Activated CD8-positive, alpha-beta memory T cell treated with anti-CD3 and anti-CD28 coated beads, Interleukin-2, amount 10 ng/mL, durations not matched to agents 7 days and 5 days (primary cell): ENCODE measurements at places on chromosomes 6 and 20.

- DNase-seq: no peak
These were observed 34.9 kb downstream of the UBD start for GRCh38 chr6:29524444-29525310.

DNA sequence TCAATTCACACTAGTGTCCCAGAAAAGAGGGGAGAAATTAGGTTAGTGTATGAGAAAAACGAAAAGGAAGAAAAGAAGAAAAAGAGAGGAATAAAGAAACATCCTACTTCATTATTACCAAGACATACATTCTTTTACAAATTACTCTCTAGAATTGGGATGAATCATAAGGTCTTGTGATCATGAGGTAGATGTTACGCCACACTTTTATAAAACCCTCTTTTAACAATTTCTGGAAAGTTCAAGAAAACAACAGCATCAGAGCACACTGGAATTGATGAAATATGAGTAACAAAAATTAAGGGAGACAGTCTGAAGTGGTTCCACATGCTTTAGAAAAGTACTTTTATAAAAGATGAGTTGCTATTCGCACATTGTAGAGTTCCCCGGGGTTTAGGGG is 32.6 kb upstream of the NRSN1 start:
- DNase-seq: no peak

- DNase-seq: peak; percentile 63
These were observed 257.3 kb downstream of the ATXN1 start for GRCh38 chr6:16503970-16504415.

GRCh38 chr20:7323957-7324356 is 556.5 kb downstream of the BMP2 start:
- no peak for DNase-seq

DNA sequence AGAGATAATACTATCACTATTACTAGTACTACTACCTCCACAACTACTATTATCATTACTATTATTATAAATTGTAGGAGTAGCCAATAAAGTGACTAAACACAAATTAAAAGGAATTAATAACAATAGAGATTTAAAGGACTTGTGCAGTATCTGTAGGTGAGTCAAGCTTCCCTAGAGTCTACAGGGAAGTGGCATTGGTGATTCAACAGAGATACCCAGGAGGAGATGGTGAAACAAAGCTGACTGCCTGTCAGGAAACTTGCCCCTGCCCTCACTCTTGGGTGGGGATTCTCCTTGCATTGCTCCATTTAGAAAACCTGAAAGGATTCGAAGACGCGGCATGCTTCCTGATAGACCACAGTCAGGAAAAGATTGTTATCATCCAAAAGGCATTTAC is 23.3 kb upstream of the BCLAF1 start:
- DNase-seq: no peak

GRCh38 chr6:145548933-145549648 is 186.2 kb downstream of the EPM2A start:
- no peak for DNase-seq

GRCh38 chr6:38776515-38776914 is 61.4 kb downstream of the DNAH8 start:
- DNase-seq: no peak

- no peak for DNase-seq
These were observed 16.1 kb upstream of the PPP1R14C start for GRCh38 chr6:150126641-150127291.

DNA sequence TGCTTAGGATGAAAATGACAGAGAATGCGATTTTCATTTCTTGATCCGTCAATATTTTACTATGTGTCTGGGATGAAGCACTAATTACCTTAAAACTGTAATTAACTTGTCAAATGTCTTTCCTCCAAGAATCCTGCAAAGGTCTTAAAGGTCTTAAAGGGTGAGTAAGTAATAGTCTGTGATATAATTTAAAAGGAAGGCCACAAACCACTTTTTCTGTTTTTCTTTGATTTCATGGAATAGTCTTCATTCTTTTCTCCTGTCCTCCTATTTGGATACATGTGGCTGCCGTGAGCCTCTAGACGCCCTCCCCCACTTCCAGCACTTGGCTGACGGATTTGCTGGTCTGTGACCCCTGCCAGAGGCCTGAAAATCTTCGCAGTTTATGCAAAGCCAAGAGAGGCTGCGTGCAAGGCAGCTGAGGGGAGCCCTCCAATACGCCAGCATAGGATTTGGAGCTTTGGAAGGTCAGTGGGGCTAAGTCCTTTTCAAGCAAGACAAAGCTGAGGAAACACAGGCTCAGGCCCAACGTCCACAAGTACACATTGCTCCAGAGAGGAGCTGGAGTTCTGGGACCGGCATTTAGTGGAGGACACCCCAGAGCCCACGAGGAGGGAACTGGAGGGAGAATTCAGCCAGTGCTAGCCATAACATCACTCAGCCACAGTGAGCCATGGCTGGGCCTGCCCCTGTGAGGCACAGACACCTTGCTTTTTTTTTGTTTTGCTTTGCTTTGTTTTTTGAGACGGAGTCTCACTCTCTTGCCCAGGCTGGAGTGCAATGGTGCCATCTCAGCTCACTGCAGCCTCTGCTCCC is 382.6 kb downstream of the SMOC2 start:
- no peak for DNase-seq

DNA sequence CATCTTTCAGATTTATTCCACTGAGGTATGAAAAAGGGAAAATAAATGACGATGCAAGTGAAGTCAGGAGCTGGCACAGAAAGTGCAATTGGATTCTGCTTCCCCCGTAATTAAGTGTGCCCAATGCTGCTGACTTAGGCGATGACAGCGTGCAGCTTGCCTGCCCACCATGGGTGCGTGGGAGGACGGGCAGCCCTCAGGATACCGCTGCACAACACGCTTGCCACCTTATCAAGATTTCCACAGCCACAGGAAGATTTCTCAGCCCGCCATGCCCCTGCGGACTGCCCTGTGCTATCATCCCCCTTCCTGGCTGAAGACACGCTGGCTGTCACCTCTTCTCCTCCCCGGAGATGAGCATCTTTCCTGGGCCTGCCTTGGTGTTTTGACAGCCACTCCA is 103.3 kb upstream of the BACH2 start:
- no peak for DNase-seq

DNA sequence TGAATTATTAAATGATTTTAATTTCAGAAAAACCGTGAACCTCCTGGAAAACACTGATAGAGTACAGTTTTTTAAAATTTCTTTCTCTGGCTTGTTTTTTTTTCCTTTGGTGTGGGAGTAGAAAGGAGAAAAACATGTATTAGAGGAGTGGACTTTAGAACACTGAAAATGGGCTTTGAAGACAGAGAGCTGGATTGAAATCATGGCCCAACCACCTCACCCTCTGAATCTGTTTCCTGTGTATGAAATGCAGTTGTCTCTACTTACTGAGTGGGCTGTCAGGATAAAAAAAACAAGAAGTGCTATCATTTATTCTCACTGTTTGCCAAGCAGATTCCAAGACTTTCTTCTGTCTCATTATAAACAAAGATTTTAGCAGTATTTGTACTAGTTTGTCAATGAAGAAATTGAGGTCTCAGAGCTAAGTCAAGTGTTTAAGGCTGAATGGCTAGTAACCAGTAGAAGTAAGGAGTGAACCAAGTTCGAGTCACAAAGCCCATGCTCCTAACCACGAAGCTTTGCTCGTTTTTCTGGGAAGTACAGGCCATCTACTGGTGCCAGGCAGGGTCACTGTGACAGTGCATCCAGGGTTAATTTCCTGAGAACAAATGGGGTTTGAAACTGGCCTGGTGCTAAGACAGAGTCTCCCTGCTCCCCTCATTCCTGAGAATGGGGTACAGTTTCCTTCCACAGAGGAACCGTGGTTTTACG is 256.4 kb downstream of the TMEM242 start:
- DNase-seq: no peak

DNA sequence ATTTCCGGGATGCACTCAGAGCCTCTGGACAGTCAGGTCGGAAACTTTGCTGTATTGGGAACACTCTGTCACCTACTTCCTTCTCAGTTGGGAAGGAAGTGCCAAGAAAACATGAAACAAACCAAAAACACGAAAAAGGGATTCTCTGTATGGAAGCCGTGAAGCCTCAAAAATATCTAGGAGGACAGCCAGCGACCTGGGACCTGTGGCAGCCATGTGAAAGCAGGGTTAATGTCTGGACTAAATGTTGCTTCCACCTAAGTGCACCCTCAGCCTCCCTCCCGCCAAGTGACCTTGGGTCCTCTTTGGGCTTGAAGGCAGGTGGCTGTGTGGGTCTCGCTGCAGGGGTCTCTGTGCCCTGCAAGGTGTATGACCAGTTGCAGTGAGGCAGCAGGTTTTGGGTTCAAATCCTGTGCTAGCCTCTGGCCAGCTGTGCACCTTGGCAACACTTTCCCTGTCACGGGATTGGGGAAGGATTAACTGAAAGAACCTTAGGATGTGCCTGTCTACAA is 851 bp downstream of the MAVS start:
- DNase-seq: no peak

DNA sequence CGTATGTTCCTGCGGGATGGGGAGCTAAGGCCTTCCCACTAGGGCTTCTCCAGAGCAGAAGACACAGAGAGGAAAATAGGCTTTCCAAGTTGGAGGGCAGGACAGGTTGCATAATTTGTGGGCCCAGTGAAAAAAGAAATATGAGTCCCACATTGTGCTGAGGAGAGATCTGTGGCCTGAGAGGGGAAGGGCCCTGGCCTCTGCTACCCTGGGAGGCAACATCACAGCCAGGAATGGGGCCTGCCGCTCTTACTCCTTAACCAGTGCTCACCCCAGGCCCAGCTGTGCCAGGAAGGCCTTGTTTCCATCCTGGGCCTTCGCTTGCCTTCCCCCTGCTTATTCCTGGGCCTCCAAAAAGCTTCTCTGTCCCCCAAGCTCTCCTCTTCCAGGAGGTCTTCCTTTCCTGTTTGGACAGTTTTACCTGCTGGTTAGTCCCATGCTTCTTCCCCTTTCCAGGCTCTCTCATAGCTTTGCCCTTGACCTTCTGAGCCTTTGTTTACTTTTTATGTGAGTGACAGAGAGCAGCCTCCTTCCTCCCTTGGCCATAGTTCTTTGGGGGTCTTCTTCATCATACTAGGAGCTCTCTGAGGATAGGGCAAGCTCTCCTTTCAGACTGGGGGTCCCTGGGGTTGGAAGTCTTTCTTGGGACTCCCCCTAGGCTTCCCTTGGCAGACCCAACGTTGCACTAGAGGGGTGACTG is 26.2 kb upstream of the VEGFA start:
- no peak for DNase-seq

GRCh38 chr6:130359736-130360135 is 6.1 kb upstream of the TMEM200A start:
- DNase-seq: no peak

GRCh38 chr6:4308364-4308763 is 173.0 kb upstream of the ECI2 start:
- DNase-seq: no peak

- DNase-seq: no peak
These were observed 45.5 kb upstream of the AFDN start for GRCh38 chr6:167781066-167781767.

DNA sequence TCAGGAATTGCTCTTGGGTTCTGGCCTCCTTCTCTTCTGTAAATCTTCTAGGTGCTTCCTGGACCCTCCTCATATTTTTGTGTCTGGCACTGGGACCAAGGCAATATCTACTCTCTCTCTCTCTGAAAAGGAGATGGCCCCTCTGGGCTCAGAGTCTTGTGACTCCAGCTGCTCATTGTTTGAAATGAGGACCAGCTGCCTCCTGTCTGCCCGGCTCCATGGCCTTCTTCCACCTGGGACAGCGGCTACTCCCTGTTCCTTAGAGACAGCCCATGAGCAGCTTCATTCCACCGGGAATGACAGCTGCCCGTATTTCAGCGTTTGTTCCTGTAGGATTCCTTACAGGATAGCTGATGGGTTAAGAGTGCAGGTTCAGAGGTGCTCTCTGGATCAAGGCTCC is 2.9 kb downstream of the TGM3 start:
- no peak for DNase-seq

DNA sequence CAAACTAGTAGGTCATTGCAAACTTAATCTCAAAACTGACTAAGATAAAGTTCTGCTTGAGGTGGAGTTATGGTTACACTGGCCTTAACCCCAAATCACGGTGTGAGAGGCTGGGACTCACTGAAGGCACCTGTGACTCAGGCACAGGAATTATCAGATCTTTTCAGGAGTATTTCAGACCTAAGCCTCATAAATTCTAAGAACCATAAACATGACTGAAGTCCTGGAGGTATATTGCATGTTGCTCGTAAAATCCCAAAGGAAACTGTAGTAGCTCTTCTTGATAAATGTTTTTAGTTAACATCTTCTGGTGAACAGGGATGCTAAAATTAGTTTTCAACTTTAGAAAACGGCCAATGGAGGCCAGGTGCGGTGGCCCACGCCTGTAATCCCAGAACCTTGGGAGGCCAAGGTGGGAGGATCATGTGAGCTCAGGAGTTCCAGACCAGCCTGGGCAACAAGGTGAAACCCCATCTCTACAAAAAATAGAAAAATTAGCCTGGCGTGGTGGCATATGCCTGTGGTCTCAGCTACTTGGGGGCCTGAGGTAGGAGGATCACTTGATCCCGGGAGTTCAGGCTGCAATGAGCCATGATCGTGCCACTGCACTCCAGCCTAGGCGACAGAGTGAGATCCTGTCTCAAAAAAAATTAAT is 36.5 kb downstream of the DZANK1 start:
- DNase-seq: no peak

DNA sequence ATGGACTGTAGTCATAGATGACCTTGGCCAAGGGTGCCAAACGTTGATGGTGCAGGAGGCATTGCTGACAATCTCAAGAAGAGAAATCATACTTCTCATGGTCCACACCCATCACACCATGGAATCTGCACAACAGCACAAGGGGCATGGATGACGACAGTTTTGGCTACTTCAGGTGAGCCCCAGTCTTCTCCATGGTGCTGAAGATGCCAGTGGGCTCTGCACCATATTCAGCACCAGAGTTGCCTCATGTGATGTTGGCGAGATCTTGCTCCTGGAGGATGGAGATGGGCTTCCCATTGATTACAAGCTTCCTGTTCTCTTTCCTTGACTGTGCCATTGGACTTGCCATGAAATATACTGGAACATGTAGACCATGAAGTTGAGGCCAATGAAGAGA is 188.9 kb downstream of the NRN1 start:
- no peak for DNase-seq
